Esophagus muscularis mucosa (tissue), 4 donors: ENCODE measurements at places on chromosomes 5 and 9.
A peak's percentile ranks its signal among the peaks of the same experiment; 100 is the strongest.

GRCh38 chr9:93857528-93857927, 97.6 kb downstream of the BARX1 start:
- no peak overlapping the region for H3K4me3 ChIP-seq
- no peak overlapping the region for H3K27ac ChIP-seq
- no peaks in the 10 kb centered on the region for H3K36me3 ChIP-seq
- H3K4me1 ChIP-seq = peaks cover 6% of the 10 kb centered on the region

- no peaks in the 10 kb centered on the region for H3K36me3 ChIP-seq
- no peaks in the 10 kb centered on the region for H3K4me1 ChIP-seq
- DNase-seq = no peak
Measured at GRCh38 chr5:42970636-42971559, 69.2 kb downstream of the ANXA2R start.

- no peaks in the 10 kb centered on the region for H3K36me3 ChIP-seq
- H3K27ac ChIP-seq = no peak overlapping the region
- H3K27me3 ChIP-seq = no peaks in the 10 kb centered on the region
- H3K4me1 ChIP-seq = no peaks in the 10 kb centered on the region
- H3K4me3 ChIP-seq = no peak overlapping the region
Measured at GRCh38 chr9:19769213-19769612, 19.6 kb downstream of the SLC24A2 start.

DNA sequence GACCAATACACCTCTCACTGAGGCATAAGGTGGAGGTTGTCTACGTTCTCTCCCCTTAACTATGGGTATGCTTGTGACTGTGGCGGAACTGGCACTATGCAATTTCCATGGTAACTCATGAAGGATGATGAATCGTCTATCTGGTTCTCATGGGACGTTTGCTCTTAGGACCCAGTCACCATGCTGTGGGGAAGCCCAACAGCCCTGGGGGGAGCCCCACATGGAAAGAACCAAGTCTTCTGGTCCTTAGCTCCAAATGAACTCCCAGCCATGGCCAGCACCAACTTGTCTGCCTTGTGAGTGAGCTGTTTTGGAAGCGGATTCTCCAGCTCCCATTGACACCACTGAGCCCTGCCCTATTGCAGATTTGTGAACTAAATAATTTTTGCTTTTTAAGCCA, 188.7 kb upstream of the S1PR3 start:
- no peaks in the 10 kb centered on the region for H3K27me3 ChIP-seq
- no peaks in the 10 kb centered on the region for H3K36me3 ChIP-seq
- H3K4me3 ChIP-seq = no peak overlapping the region
- DNase-seq = no peak
- H3K4me1 ChIP-seq = peaks cover 8% of the 10 kb centered on the region

- no peak for DNase-seq
- no peaks in the 10 kb centered on the region for H3K27me3 ChIP-seq
- peak overlapping the region; percentile 10 for H3K27ac ChIP-seq
- H3K4me1 ChIP-seq = no peaks in the 10 kb centered on the region
- H3K4me3 ChIP-seq = no peak overlapping the region
Measured at GRCh38 chr9:21688108-21689102, 114.0 kb upstream of the MTAP start.

DNA sequence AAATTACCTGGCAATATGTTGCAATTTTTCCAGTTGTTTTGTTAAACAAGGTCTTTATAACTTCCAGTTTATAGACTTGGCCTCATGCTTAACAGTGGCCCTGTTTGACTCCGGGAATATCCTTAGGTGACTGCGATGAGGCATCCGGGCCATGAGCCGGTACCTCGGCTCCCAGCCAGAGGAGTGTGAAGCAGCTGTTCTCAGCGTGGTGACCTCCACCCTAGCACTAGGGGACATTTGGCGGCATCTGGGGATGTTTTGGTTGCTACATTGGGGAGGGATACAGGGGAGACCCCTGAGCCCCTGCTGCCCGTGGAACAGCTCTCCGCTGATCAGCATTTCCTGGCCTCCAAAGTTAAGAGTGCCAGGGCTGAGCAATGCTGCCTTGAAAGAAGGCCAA, 533.4 kb downstream of the IRX1 start:
- H3K4me3 ChIP-seq = no peak overlapping the region
- no peak overlapping the region for H3K27ac ChIP-seq
- no peaks in the 10 kb centered on the region for H3K36me3 ChIP-seq
- no peaks in the 10 kb centered on the region for H3K4me1 ChIP-seq
- H3K27me3 ChIP-seq = no peaks in the 10 kb centered on the region

GRCh38 chr5:170427672-170428236, 38.6 kb upstream of the KCNMB1 start:
- no peak overlapping the region for H3K4me3 ChIP-seq
- H3K27ac ChIP-seq = no peak overlapping the region
- no peaks in the 10 kb centered on the region for H3K36me3 ChIP-seq
- DNase-seq = no peak
- H3K27me3 ChIP-seq = peaks cover 5% of the 10 kb centered on the region

- no peaks in the 10 kb centered on the region for H3K36me3 ChIP-seq
- H3K4me1 ChIP-seq = no peaks in the 10 kb centered on the region
- no peaks in the 10 kb centered on the region for H3K27me3 ChIP-seq
- DNase-seq = no peak
- no peak overlapping the region for H3K4me3 ChIP-seq
Measured at GRCh38 chr9:110837401-110838005, 168.9 kb downstream of the MUSK start.

DNA sequence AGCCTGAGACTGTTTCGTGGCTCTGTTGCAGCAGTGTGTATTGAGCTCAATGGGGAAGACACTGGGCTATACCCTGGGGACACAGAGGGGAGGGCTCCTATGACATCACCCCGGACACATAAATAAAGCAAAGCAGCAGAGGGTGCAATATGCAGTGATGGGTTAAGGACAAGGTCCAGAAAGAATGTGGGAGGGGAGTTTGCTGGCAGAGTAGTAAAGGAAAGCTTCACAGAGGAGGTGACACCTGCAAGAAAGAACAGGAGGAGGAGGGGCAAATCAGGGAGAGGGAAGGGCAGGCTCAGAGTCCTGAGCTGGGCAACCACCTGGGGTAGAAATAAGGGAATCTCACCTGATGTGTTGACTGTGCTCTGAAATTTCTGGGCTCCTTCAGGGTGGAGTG, 35.3 kb upstream of the CDKN2AIPNL start:
- H3K4me3 ChIP-seq = no peak overlapping the region
- no peaks in the 10 kb centered on the region for H3K27me3 ChIP-seq
- H3K4me1 ChIP-seq = peaks cover 5% of the 10 kb centered on the region
- DNase-seq = no peak
- no peak overlapping the region for H3K27ac ChIP-seq
